ENCODE measurements at places on chromosomes 16 and 17.

DNA sequence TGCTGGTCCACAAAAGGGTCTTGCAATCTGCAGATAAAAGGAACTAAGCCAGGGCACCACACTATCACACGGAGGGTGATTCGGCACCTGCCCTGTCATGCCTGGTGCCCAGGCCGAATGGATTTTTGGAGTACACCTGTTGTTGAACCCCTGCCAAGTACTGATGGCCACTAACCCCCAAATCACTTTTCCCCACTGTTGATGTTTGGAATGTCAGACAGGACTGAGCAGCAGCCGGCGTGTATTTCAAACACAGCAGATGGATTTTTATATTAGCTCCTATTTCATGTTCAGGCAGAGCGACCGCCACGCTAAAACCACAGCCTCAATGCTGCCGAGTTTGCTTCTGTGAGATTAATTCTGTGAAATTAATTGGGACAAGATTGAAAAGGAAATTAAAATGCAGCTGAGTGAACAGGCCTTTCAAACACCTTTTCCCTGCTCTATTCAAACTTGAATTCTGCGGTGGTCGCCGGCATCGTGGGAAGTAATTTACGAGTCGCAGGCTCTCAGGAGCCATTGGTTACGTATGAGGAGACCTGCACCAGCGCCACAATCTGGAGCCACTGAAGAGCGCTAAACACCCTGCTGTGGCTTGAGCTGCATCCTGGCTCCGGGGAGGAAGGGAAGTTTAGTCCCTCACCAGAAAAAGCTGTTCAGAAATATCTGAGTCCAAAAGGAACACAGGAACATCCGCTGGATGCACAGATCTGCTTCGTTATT is 48.5 kb downstream of the SNX11 start:
- H3K4me3 ChIP-seq, result peak overlapping the region; percentile 11
- no peaks in the 10 kb centered on the region for H3K36me3 ChIP-seq
- DNase-seq, result peak; percentile 40
- peaks cover 68% of the 10 kb centered on the region for H3K4me1 ChIP-seq
- peaks cover 5% of the 10 kb centered on the region for H3K27me3 ChIP-seq

DNA sequence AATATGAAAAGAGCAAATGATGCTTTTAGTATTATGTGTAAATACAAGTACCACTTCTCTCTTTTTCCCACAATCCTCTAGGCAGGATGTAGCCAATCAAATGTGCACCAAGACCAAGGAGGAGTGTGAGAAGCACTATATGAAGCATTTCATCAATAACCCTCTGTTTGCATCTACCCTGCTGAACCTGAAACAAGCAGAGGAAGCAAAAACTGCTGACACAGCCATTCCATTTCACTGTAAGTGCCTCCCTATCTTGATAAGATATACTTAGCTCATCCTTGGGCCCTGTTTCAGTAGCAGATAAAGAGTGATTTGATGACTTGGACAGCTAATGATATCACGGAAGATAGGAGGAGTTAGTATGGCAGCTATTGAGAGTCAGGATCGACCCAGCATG is 33.7 kb downstream of the TADA2A start:
- peaks cover 81% of the 10 kb centered on the region for H3K36me3 ChIP-seq
- no peak overlapping the region for H3K4me3 ChIP-seq
- H3K27ac ChIP-seq, result no peak overlapping the region
- no peak for DNase-seq

GRCh38 chr16:55817236-55817912 is 15.5 kb downstream of the CES1 start:
- H3K4me1 ChIP-seq, result peaks cover 9% of the 10 kb centered on the region
- H3K27ac ChIP-seq, result no peak overlapping the region
- H3K36me3 ChIP-seq, result no peaks in the 10 kb centered on the region
- DNase-seq, result no peak
- peaks cover 6% of the 10 kb centered on the region for H3K27me3 ChIP-seq
- no peak overlapping the region for H3K4me3 ChIP-seq

GRCh38 chr16:3074860-3075522 is 9.6 kb downstream of the IL32 start:
- H3K27me3 ChIP-seq, result peaks cover 24% of the 10 kb centered on the region
- H3K27ac ChIP-seq, result no peak overlapping the region
- H3K4me1 ChIP-seq, result peaks cover 41% of the 10 kb centered on the region
- DNase-seq, result no peak
- no peak overlapping the region for H3K4me3 ChIP-seq
- H3K36me3 ChIP-seq, result no peaks in the 10 kb centered on the region

DNA sequence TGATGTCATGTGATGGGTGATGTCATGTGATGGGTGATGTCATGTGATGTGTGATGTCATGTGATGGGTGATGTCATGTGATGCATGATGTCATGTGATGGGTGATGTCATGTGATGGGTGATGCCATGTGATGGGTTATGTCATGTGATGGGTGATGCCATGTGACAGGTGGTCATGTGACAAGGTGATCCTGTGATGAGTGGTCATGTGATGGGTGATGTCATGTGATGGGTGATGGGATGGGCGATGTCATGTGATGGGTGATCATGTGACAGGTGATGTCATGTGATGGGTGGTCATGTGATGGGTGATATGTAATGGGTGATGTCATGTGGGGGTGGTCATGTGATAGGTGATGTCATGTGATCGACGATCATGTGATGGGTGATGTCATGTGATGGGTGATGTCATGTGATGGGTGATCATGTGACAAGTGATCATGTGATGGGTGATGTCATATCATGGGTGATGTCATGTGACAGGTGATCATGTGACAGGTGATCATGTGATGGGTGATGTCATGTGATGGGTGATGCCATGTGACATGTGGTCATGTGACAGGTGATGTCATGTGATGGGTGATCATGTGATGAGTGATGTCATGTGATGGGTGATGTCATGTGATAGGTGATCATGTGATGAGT is 17.2 kb downstream of the CD300LB start:
- no peak overlapping the region for H3K4me3 ChIP-seq
- H3K4me1 ChIP-seq, result peaks cover 20% of the 10 kb centered on the region
- peak overlapping the region; percentile 97 for H3K27ac ChIP-seq
- peaks cover 58% of the 10 kb centered on the region for H3K27me3 ChIP-seq

GRCh38 chr16:4042581-4042980 is 73.7 kb downstream of the ADCY9 start:
- no peak for DNase-seq
- no peak overlapping the region for H3K4me3 ChIP-seq
- H3K4me1 ChIP-seq, result peaks cover 10% of the 10 kb centered on the region
- no peaks in the 10 kb centered on the region for H3K36me3 ChIP-seq
- H3K27ac ChIP-seq, result no peak overlapping the region
